ENCODE measurements at places on chromosomes 5 and 9.
A peak's percentile ranks its signal among the peaks of the same experiment; 100 is the strongest.

- DNase-seq: no peak
Measured at GRCh38 chr5:138470322-138471051, 5.2 kb downstream of the EGR1 start.

GRCh38 chr5:144469106-144469505 is 298.4 kb downstream of the KCTD16 start:
- DNase-seq: no peak

- DNase-seq: no peak
Measured at GRCh38 chr5:139389701-139390638, at the start of gene MZB1. MZB1 (minus strand) TSS chr5:139389913; CDS start chr5:139389856, 57 bp downstream.

GRCh38 chr5:41094871-41095270 is 23.7 kb upstream of the MROH2B start:
- DNase-seq: no peak

DNA sequence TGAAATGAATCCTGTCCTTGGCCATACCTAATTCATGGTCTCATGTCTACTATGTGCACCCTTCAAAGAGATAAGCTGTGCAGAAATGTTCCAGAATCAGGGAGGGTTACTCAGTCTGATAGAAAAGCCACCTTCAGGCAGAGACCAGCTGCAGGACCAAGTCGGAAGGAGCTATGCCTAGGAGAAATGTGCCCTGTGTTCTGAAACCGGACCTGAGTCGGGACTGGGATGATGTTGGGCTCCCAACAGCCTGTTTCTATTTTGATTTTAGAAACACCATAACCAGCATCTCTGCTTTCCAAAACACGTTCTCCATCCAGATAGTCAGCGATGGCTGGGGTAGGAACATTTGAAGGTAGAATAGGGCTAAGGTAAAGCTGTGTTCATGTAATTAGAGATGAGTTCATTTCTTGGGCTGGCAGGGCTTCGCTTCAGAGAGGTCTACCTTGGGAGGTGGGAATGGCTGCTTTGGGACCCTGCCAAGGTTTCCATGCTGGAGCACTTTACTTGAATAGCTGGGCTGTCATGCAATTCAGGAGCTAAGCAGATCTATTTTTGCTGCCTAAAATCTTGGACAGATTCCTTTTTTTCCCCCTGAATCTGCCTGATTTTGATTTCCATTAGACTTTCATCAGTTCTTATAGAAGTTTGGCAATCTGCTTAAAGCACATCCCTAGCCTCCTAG is 2.8 kb downstream of the ADCY2 start:
- no peak for DNase-seq

DNA sequence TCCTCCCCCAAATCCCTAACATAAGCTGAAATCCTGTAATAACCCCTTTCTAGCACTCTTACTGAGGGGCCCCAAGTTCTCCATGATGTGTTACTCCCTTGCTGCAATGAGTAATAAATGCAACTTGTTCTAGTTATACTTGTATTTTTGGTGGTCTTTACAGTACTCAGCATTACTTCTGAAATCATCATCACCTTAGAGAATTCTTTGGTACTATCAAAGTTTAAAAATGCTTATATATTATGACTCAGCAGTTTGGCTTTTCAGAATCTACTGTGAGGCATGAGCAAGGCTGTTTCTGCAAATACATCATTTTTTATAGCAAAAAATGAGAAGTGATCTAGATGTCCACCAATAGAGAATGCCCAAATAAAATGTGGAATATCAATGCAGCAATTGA is 20.7 kb upstream of the ROPN1L start:
- no peak for DNase-seq

- peak; percentile 36 for DNase-seq
Measured at GRCh38 chr5:10987925-10988504, 227.0 kb upstream of the DAP start.

DNA sequence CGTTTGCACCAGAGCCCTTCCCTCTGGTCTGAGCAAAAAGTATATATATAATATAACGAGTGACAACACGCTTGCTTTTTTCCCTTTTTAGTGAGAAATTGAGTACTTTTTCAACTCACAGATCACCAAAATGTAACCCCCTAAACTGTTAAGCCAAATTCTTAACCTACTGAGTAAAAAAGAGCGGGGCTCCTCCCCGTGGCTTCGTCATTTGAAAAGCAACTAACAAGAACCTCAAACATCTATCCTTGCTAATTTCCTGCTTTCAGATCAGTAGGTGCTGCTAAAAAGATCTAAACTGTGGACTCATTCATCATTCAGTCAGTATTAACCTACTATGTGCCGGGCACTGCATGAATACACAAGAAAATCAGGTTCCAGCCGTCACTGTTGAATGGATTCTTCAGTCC is 1.0 kb upstream of the PTBP3 start:
- DNase-seq: peak; percentile 17

GRCh38 chr9:86978413-86978812 is 31.1 kb upstream of the GAS1 start:
- no peak for DNase-seq

DNA sequence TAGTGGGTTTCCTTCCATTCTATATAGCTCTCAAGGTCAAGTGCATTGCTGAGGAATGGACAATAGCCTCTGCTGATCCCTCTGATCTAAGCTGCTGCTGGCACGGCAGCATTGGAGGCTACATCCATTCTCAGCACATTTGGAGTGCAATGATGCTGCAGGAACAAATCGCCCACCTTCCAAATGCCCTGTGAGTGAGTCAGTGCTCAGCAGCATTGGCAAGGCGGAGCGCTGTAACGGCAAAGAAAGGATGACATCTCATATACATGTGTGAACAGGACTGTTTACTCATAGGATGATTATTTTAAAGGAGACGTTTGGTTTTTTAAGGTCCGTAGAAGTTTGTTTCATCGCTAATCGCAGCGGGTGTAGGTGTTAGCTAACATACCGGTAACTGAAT is 408.7 kb downstream of the ARHGEF28 start:
- no peak for DNase-seq

GRCh38 chr9:130948266-130948665 is 9.2 kb upstream of the FIBCD1 start:
- DNase-seq: no peak

DNA sequence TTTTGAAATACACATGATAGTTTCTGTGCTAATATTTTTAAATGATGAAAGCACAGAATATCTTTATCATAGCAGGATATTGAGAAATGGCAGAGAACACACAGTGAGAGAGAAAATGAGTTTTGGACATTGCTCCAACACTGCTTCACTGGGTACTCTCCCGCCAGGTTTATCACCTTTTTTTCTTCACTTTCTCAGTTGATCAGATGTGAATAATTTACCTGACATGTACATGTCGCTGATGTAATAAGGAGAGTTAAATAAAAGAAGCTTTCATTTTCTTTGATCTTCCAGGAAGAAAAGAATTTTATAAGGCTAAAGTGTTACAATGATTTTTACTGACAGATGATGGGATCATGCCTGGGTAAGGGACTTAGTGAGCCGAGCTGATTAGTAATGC is 134.5 kb downstream of the ALDH1A1 start:
- DNase-seq: no peak

GRCh38 chr9:110148891-110149290 is 59.1 kb downstream of the C9orf152 start:
- DNase-seq: no peak

GRCh38 chr9:21030389-21031035 is 928 bp downstream of the HACD4 start:
- no peak for DNase-seq

DNA sequence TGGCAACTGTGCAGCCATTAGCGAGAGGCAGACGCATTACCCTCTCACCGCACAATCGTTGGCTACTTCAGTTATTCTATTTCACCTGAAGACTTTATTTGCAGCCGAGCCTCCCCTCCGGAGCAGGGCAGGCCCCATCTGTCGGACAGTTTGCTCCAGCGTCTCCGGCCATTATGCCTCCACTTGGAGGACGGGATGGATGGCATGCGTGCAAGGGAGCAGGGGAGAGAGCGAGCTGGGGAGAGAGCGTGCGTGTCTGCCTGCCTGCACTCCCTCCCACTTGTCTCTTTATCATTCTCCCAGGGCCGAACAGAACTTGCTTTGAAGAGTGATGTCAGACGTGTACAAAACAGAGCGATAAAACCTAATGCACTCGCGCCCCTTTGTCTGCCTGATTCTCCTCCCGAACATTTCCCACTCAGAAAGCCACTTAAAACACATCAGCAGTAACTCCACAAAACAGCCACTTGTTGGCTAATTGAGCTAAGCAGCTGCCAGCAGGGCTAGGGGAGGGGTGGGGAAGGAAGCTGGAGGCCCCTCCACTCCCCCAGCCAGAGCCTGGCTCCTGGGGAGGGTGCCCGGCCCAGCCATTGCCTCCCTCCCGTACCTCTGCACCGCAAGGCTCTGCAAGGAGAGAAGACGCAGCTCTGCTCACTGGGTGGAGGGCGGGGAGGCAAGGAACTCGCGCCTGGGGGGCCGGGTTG is 43.4 kb upstream of the FUBP3 start:
- no peak for DNase-seq

GRCh38 chr9:109591691-109592090 is 93.6 kb upstream of the PTPN3 start:
- DNase-seq: no peak

DNA sequence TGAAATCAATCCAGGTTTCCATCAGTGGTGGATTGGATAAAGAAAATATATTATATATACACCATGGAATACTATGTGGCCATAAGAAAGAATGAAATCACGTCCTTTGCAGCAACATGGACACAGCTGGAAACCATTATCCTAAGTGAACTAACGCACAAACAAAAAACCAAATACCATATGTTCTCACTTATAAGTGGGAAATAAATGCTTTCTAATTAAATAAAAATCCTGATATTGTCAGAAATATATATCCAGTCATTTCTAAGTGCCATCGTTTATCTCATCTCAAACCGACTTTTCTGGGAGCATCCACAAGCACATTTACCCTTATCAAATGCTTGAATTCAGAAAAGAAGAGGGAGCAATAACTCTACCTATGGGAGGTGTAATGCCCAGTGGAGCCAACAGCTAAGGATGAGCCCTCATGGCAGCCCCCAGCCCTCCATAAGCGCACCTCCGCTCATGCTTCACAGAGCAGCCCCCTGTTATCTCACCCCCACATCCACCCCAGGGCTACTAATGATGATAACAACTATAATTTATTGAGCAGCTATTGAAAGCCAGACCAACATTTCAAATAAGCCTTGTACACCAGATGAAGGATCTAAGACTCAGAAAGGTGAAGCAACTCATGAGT is 101.7 kb upstream of the SPOCK1 start:
- no peak for DNase-seq

DNA sequence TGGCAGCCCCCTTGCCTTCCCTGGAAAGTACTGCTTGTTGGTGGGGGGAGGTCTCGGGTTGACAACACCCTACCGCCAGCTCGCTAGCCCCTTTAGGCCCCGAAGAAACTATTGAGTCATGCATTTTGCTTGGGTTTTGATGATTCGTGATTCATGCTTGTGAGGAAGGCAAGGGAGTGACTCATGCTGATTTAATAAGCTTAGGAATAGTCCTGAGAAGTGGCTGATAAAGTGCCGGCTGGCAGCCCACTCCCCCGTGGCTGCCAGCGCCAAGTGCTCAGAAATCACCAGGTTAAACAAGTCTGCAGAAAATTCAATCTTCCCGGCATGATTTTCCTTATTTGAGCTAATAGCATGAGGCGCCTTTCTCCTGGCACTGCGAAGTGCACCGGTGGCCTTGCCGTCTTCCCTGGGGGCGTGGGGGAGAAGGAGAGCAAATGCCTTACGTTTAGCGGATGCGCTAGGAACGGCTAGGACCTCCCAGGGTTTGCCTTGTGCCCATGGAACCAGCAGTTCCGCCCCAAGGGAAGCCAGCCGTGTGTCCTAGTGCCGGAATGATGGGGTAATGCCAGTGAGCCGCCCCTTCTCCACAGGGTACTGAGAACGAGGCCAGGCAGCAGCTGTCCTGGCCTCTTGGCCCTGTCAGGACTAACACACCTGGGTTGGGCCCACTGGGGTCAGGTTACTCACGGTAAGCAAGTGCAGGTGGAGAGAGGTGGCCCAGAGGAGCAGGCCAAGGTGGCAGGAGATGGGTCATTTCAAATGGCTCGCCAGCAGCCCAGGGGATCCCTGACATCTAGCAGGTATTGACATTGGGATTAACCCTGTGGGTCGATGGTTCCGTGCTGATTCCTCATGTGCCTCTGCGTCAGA is 151.9 kb downstream of the MACROH2A1 start:
- no peak for DNase-seq

GRCh38 chr9:32989660-32990059 is 11.8 kb downstream of the APTX start:
- no peak for DNase-seq

- DNase-seq: no peak
Measured at GRCh38 chr9:78363221-78363620, 66.3 kb downstream of the PSAT1 start.

- DNase-seq: no peak
Measured at GRCh38 chr9:68577774-68578591, 37.3 kb upstream of the TMEM252 start.

DNA sequence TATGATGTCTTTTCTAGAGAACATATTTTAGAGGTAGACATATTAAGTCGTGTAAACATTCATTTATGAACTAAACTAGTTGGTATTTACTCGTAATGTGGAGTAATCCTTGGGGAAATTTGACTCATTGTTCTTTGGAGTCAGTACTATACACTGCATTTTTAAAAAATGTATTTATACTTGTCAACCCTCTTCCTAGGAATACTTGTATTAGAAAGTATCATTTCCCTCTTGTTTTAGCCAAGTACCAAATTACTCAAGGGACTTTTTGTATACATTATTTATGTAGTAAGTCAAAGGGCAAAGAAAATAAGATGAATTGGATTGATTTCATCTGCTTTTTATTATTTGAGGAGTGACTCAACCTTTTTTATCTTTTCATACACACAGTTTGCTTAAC is 248.1 kb upstream of the IZUMO3 start:
- DNase-seq: no peak

GRCh38 chr9:68648971-68649370 is 56.1 kb upstream of the PIP5K1B start:
- no peak for DNase-seq

DNA sequence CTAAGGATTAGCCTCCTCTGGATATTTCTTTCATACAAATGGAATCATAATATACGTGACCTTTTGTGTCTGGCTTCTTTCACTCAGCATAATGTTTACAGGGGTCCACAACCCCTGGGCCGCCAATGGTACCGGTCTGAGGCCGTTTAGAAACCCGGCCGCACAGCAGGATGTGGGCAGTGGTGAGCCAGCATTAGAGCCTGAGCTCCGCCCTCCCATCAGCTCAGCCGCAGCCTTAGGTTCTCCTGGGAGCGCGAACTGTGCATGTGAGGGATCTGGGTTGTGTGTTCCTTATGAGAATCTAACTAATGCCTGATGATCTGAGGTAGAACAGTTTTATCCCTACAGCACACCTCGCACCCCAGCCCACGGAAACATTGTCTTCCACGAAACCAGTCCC is 229.7 kb downstream of the ICE1 start:
- no peak for DNase-seq
